ENCODE measurements at places on chromosomes 2 and 18.

DNA sequence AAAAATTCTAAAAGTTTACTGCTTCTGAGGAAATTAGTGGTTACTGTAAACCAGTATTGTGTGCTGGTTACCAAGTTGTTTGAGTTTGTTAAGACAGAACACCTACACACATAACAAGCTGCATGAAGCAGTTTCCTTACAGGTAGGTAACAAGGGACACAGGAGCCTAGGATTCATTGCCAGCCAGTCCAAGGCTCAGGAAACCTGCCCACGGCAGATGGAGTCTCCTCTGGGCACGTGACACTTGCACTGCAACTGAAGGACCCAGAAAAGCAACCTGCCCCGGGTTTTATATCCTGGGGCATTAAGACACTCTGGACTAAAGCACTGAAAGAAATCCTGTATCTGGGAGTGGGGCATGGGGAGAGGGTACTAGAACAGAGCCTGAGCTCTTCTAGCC is 639.3 kb downstream of the ADCYAP1 start:
- no peak for DNase-seq

- DNase-seq, result no peak
Measured at GRCh38 chr2:37631292-37631691, 40.1 kb downstream of the CDC42EP3 start.

GRCh38 chr18:28158083-28158581 is 18.8 kb downstream of the CDH2 start:
- no peak for DNase-seq

DNA sequence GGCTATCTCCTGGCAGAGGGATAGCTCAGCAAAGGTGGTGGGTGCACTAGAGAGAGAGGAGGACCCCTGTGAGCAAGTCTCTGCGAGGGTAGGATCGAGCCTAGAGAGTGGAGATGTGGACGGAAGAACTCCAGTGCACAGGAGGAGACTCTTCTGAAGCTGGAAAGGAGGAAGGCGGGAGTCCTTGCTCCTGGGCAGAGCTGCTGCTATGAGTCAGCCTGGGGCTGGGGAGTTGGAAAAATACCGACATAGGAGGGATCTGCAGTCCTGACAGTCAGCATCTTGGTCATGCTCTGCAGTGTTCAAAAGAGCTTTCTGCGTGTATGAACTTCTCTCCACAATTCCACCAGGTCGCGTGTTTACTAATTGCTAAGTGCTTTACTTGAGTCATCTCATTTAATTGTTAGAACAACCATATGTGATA is 233.8 kb downstream of the LDLRAD4 start:
- DNase-seq, result no peak
